ENCODE measurements at places on chromosomes 1 and 21.

- no peak for DNase-seq
Observed at GRCh38 chr1:63929106-63929478, 155.3 kb downstream of the ROR1 start.

DNA sequence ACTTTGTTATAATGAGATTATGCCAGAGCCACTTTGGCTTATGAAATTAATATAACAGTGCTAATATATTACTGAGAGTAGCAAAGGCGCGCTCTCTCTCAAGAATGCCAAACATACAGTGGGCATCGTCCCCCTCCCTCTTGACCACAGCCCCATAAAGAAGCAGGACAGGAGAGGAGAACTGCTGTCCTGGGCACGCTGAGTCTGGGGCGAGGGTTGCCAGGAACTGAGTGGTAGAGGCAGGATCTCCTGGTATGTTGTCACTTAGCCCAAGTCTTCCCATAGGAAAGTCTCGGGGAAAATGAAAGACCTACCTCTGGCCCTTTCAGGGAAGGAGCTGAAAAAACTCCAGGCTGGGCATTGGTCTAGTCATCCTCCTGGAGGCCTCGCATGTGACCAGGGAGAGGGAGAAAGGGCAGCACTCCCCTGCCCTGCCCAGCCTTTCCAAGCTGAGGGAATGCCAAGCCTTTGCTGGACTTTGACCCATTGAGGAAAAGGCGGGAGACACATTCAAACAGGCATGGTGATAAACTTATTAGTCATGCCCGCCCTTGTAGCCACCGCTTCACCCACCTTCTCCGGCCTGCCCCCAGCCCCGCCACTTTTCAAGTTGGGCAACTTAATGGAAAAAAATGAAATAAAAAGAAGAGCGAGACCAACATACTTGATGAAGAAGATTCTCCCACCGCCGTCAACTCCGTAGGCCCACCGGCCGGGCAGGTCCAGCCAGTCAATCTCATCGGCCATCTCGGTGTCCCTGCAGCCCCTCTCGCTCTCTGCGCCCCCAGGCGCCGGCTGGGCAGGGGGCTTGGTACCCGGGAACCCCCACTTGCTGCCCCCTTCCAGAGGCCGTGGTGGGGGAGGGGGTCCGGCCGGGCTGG is 17.4 kb upstream of the PLEKHA6 start:
- DNase-seq, result no peak

- no peak for DNase-seq
Observed at GRCh38 chr1:82947278-82947677, 1051.7 kb downstream of the TTLL7 start.

GRCh38 chr21:45076245-45076711 is 1.9 kb downstream of the ADARB1 start:
- no peak for DNase-seq

DNA sequence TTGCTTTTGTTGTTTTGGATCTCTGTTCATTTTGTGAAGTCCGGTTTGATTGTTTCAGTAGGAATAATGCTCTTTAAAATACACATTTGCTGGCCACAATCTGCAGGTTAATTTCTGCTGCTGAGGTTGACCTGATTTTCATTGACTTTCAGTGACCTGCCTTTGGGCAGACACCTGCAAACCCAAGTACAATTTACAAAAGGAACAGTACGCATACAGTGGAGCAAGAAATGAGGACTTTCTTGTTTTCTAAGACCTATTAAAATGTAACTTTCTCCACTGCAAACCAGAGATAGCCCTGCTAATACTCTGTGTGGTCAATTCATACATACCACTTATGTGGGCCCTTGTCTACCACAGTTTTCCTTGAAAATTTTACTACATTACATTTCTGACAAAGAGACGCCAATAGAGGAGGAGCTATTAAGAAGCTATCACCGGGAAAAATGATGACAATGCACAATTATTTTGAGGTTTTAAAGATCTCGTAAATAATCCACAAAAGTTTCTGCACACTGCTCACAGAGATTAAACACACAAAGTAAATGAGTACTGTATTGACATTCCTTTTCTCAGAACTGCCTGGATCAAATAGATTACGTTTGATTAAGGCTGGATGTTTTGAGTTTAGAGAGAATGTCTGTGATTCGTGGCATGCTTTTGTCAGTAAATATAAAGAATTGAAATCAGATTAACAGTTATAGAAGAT is 141.9 kb downstream of the SDCCAG8 start:
- DNase-seq, result no peak

DNA sequence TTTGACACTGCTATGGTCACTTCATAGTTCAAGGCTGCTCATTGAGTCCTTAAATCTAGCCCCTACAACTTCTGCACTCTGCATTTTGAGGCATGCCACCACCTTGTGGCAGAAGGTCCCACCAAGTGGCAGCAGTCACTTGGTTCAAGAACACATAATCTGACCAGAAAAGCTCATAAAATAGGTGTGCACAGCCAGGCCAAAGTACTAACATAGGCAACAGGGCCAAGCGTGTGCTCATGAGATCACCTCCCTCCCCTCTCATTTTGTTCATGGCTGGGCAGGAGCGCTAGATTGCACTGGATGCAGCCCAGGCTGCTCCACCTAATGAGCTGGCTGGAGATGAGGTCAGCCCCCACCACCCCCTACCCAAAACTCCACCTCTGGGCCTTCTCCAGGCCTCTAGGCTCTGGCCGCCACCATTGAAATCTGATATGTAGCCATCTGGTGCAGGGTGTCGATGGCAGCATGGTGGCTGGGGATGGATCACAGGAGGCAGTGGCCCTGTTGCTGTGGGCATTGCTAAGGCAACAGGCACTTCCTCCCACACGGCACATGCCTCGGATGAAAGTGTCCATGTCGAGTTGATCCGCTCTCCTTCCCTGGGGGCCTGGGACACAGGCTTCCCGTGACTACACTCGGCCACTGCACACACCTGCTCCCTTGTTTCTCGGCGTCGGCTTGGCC is 193.2 kb downstream of the TRABD2B start:
- DNase-seq, result no peak

Measured in effector memory CD4-positive, alpha-beta T cell (primary cell).